ENCODE measurements at places on chromosomes 11 and 22. TPM values are rescaled to one million over a fixed set of nuclear protein-coding genes. Genes with fewer than 3 reads are reported as not detected.

Gene POU2AF3
- not detected for total RNA-seq

DNA sequence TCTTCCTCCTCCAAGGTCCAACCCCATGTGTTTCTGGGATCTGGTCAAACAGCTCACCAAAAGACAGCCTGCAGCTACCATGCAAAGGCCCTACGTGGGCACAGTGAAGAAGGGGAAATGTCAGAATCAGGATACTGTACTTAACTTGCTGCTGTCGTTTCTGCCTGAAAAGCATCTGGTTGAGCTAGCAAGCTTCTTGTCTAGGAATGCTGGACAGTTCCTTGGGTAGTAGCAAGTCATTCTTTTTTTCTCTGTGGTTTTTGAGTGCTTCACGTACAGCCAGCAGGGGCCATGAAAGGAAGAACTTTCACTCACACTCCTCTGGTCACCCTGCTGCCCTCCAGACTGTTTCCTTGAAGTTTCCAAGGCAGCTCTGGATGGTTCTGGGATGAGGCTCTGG lies 24.7 kb downstream of the RCOR2 start:
- no peak overlapping the region for H3K4me3 ChIP-seq
- no peaks in the 10 kb centered on the region for H3K27me3 ChIP-seq
- H3K27ac ChIP-seq, result no peak overlapping the region

Gene NTM
- not detected for total RNA-seq

GRCh38 chr22:39276440-39277141 lies 31.8 kb upstream of the PDGFB start:
- no peak overlapping the region for H3K4me3 ChIP-seq
- DNase-seq, result no peak
- no peaks in the 10 kb centered on the region for H3K4me1 ChIP-seq
- no peaks in the 10 kb centered on the region for H3K27me3 ChIP-seq

GRCh38 chr22:43012390-43012789 lies 2.6 kb downstream of the PACSIN2 start:
- peaks cover 28% of the 10 kb centered on the region for H3K4me1 ChIP-seq
- H3K27ac ChIP-seq, result no peak overlapping the region
- H3K27me3 ChIP-seq, result no peaks in the 10 kb centered on the region
- DNase-seq, result no peak
- H3K4me3 ChIP-seq, result no peak overlapping the region
- H3K36me3 ChIP-seq, result no peaks in the 10 kb centered on the region

Gene KDELR3
- not detected for total RNA-seq

Gene TNNI2
- not detected for total RNA-seq

DNA sequence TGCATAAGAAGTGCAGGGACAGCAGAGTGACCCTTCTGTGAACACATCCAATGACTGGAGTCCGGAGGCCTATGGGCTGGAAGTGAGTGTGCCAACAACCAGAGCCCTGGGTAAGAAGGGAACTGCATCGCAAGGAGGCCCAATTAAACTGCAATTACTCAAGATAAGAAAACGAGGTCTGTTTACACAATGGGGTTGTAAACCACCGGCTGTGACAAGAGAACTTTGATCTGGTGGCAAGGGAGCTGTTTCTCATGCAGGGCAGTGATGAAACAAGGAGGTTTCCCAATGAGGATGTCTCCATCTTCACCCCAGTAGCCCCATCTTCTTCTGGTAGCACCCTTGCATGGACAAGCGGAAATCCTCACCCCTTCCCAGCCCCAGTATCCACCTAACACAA lies 21.5 kb downstream of the ETS1 start:
- H3K4me1 ChIP-seq, result peaks cover 8% of the 10 kb centered on the region
- no peak overlapping the region for H3K4me3 ChIP-seq
- DNase-seq, result no peak

- H3K4me1 ChIP-seq, result peaks cover 61% of the 10 kb centered on the region
- no peaks in the 10 kb centered on the region for H3K27me3 ChIP-seq
- peak overlapping the region; percentile 96 for H3K27ac ChIP-seq
- no peaks in the 10 kb centered on the region for H3K36me3 ChIP-seq
These were observed 1.7 kb upstream of the TYMP start for GRCh38 chr22:50531546-50531961.

DNA sequence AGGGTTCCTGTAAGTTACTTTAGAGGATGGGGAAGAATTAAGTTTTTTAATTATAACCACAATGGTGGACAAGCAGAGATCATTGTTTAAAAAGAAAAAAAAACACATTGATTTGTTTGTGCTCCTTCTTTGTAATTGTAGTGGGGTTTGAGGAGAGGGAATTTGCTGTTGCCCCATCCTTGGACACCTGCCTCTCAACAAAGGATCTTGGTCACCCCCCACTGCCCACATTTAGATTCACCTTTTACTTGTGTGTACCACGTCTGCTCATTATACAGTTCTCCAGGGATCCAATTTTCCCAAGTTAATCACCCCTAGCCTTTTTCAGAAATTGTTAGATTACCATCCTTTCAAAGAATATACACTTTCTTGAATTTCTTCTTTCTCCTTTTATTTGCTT lies 53.0 kb downstream of the DNAJC24 start:
- no peak overlapping the region for H3K4me3 ChIP-seq
- no peaks in the 10 kb centered on the region for H3K27me3 ChIP-seq
- no peaks in the 10 kb centered on the region for H3K4me1 ChIP-seq
- no peak for DNase-seq

DNA sequence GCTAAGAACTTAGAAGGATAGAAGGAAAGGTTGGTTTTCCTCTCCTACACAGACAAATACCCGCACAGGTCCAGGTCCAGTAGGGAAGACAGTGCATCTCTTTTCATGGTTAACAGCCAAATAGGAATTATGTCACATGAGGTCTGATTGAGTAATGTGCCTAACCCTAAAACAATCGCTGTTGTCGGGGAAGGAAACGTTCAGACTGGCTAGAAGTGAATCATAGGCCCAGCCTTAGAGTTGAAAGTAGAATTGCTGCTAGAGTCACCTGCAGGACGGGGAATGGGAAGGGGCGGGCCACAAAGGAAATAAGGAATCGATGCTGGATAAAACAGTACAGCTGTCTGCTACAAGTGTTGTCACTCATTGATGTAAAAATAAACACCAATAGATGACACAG lies 12.4 kb upstream of the HTATIP2 start:
- no peak for DNase-seq
- peaks cover 13% of the 10 kb centered on the region for H3K27me3 ChIP-seq
- no peak overlapping the region for H3K4me3 ChIP-seq
- H3K4me1 ChIP-seq, result no peaks in the 10 kb centered on the region

- no peaks in the 10 kb centered on the region for H3K27me3 ChIP-seq
- peaks cover 11% of the 10 kb centered on the region for H3K4me1 ChIP-seq
- H3K36me3 ChIP-seq, result no peaks in the 10 kb centered on the region
- no peak overlapping the region for H3K4me3 ChIP-seq
- no peak overlapping the region for H3K27ac ChIP-seq
These were observed 7.5 kb downstream of the CRYBB1 start for GRCh38 chr22:26610072-26610958.

DNA sequence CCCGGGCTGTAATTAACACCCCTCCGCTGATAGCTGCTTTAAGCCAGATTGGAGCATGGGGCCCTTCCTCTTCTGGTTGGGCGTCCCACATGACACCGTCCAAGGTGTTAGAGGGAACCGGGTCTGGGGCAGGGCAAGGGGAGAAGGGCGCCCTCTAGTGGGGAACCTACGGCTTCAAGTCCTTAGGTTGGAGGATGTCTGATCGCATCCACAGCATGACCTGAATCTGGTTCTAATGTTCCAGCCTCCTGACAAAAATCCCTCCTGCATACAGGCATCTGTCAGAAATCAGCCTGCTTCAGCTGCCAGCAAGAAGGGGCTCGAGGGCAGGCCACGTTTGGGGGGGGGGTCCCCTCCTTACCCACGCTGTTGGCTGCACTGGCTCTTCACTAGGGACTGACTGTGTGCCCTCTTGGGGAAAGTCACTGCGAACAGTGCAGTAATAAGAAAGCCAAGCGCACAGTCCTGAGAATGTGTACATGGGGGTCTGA lies 94.2 kb upstream of the TBCEL start:
- H3K36me3 ChIP-seq, result no peaks in the 10 kb centered on the region
- H3K4me1 ChIP-seq, result no peaks in the 10 kb centered on the region
- H3K4me3 ChIP-seq, result no peak overlapping the region
- peak; percentile 48 for DNase-seq
- no peak overlapping the region for H3K27ac ChIP-seq

DNA sequence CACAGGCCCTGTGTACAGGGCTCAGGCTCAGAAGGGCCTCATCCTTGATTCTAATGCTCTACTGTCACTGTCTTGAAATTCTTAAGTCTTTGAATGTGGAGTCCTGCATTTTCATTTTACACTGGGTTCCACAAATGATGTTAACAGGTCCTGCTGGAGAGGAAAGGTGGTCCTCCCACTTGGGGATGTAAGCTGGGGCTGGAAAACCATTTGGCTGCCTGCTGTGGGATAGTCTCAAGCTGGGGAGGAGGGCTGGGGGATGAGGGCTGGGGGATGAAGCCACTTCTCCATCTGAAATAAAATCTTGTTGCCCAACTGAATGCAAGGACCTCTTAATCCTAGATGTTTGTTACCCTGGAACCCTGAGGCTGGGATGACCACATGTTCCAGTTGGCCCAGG lies 423.0 kb downstream of the TENM4 start:
- H3K4me1 ChIP-seq, result no peaks in the 10 kb centered on the region
- no peak overlapping the region for H3K4me3 ChIP-seq
- no peaks in the 10 kb centered on the region for H3K36me3 ChIP-seq
- H3K27ac ChIP-seq, result no peak overlapping the region
- DNase-seq, result no peak
- peaks cover 4% of the 10 kb centered on the region for H3K27me3 ChIP-seq

Gene OR5P2
- total RNA-seq, result not detected

Gene NFAM1
- 0.12 TPM for total RNA-seq

DNA sequence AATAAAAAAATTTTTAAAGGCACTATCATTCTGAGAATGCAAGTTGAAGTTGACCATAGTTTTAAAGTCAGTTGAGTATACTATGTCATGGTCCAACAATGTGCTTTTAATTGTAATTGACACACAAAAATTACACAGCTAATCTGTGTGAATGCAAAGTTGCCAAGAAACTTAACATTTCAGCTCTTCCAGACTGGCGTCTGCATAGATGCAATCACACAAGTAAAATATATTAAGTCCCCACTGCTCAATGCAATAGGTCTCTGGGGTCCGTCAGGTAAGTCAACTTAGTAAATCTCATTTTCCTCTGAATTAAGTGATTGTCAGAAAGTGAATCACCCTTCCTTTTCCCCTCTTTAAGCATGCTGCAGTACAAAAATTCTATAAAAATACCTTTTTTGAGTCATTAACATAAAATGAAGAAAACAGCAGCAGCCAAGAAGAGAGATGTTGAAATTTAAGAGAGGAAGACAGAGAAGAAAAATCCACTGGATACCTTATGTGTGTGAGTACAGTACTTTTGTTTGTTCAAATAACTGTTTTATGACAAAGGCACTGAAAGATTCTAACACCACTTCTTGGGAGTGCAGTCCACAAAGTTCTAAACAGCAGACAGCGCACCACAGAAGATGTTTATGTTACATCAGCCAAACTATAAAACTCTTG lies 5.1 kb downstream of the FZD4 start:
- DNase-seq, result no peak
- H3K27me3 ChIP-seq, result peaks cover 16% of the 10 kb centered on the region
- H3K27ac ChIP-seq, result no peak overlapping the region
- no peak overlapping the region for H3K4me3 ChIP-seq
- H3K36me3 ChIP-seq, result no peaks in the 10 kb centered on the region

Gene PGM2L1
- total RNA-seq, result 16.8 TPM

GRCh38 chr22:31241200-31241599 lies 29.1 kb downstream of the LIMK2 start:
- H3K4me1 ChIP-seq, result peaks cover 59% of the 10 kb centered on the region
- peak overlapping the region; percentile 1 for H3K27ac ChIP-seq
- no peak for DNase-seq
- peaks cover 2% of the 10 kb centered on the region for H3K36me3 ChIP-seq
- H3K4me3 ChIP-seq, result no peak overlapping the region
- no peaks in the 10 kb centered on the region for H3K27me3 ChIP-seq

Gene PANX3
- total RNA-seq, result not detected

Gene HPS4
- total RNA-seq, result 44.6 TPM

Gene BIRC3
- total RNA-seq, result 239 TPM

DNA sequence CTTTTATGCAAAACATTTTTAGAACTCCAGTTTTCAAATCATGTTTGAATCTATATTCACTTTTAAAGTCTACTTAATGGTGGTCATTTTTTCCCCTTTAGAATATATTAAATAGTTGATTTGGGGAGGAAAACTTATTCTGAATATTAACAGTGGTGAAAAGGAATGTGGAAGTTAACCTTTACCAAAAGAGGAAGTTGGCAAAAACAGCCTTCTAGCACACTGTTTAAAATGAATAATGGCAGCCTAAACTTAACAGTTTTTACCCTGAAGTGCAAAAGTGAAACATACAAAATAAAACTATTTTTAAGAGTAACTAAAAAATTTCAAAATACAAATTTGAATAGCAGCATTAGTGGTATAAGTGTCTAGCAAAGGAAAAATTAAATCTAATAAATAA lies 86.4 kb downstream of the GRK3 start:
- no peak for DNase-seq
- H3K4me1 ChIP-seq, result no peaks in the 10 kb centered on the region
- H3K27me3 ChIP-seq, result no peaks in the 10 kb centered on the region
- no peak overlapping the region for H3K4me3 ChIP-seq
- no peaks in the 10 kb centered on the region for H3K36me3 ChIP-seq

Gene CYTH4
- total RNA-seq, result 153 TPM

DNA sequence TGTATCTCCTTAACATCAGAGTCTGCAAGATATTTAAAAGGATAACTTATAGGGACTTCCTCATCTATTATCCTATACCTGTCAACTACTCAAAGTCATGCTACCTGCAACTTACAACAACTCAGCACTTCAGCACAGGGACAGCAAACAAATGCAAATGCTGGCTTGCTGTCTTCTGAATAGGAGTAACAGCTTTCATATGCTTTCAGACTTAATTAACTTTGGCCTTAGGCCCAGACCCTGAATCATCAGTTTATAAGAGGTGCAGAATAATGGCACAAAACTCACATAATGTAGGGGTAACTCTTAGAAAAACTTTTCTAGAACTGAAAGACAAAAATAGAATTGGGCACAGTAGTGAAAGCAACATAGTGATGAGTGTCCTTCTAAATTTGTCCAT lies 953.4 kb downstream of the DLG2 start:
- no peak for DNase-seq
- no peak overlapping the region for H3K4me3 ChIP-seq
- no peaks in the 10 kb centered on the region for H3K27me3 ChIP-seq
- no peak overlapping the region for H3K27ac ChIP-seq

Gene RIMBP3B
- not detected for total RNA-seq

Gene KCTD14
- total RNA-seq, result not detected

DNA sequence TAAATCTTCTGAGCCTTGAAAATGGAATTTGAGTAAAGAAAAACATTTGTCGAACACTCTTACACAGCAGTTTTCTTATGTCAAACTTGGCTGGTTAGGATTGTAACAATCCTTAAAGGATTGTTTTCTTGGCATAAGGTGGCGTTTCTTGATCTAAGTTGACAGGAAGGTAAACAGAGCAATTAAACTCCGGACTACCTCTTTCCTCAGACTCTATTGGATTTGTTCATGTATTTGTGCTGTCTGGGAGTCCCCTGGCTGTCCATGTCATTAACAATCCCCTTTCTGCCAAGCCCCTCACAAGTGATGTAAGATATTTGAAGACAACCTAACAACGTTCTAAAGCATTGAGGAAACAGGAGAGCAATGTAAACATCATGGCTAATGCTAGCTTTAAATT lies 222.5 kb upstream of the SNX19 start:
- no peak for DNase-seq
- no peaks in the 10 kb centered on the region for H3K27me3 ChIP-seq
- H3K36me3 ChIP-seq, result no peaks in the 10 kb centered on the region
- no peak overlapping the region for H3K27ac ChIP-seq
- H3K4me3 ChIP-seq, result no peak overlapping the region

Gene IGF2
- 0.07 TPM for total RNA-seq
